ENCODE measurements at places on chromosomes 11 and 22.

- no peak for DNase-seq
Measured at GRCh38 chr11:117009905-117010605, 88.2 kb downstream of the SIK3 start.

- DNase-seq = peak; percentile 46
Measured at GRCh38 chr11:43359422-43359818, 700 bp downstream of the TTC17 start.

GRCh38 chr11:61053191-61053590 lies 49.1 kb upstream of the CD5 start:
- DNase-seq = no peak

DNA sequence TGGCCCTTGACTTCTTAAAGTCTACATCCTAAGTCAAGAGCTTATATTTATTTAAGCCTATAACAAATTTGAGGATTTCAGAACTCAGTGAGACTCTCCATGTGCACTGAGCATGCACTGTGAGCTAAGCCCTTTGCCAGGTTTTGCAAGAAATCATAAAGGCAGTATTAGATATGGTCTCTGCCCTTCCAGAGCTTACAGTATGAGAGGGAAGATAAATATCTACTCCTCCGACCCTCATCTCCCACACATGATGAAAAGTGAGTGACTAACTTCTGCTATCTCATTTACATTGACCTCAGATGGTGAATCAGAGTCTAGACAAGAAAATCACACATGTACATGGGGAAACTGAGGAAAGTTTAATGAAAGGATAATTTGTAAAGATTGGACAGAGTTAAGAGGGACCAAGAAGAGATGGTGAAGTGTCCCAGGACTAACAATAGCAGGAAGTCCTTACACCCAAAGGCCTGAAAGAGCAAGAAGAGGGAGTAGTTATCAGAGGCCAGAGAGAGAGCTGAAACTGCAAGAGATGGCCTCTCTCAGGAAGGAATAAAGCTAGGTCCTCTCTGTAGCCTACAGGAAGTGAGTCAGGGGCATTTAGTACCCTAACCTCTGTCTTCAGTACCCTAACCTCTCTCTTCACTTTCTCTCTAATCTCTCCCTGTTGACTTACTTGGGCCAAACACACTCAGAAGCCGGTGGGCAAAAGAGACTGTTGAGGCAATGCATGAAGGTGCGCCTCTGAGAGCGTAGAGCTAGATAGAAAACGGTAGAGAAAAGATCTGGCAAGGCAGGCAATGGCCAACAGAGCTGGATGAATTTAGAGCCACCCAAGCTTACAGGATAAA lies 23.0 kb upstream of the BLID start:
- no peak for DNase-seq

- no peak for DNase-seq
Measured at GRCh38 chr11:115636753-115637527, 132.7 kb upstream of the CADM1 start.
